ENCODE measurements at places on chromosomes 13 and 19.

GRCh38 chr13:39586151-39586550 lies 16.8 kb downstream of the LHFPL6 start:
- DNase-seq, result no peak

DNA sequence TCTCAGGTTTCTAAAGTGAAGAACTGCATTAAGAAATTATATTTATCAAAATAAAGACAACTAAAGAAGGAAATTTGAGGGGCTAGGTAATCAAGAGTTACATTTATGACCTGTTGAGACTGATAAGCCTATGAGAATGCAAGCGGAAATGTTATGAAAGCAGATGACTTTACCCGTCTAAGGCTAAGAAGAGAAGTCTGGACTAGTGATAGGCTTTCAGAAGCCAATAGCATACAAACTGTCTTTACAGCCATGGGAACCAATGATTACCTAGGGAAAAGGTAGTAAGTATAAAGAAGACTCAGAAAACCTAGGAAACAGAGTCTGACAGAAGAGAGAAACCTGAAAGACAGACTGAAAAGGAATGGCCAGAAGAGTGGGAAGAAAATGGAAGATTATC lies 11.2 kb downstream of the TSC22D1 start:
- no peak for DNase-seq

- DNase-seq, result no peak
These were observed 11.6 kb upstream of the ZNF536 start for GRCh38 chr19:30360376-30361106.

GRCh38 chr19:51809787-51810186 lies 14.8 kb downstream of the FPR3 start:
- no peak for DNase-seq

DNA sequence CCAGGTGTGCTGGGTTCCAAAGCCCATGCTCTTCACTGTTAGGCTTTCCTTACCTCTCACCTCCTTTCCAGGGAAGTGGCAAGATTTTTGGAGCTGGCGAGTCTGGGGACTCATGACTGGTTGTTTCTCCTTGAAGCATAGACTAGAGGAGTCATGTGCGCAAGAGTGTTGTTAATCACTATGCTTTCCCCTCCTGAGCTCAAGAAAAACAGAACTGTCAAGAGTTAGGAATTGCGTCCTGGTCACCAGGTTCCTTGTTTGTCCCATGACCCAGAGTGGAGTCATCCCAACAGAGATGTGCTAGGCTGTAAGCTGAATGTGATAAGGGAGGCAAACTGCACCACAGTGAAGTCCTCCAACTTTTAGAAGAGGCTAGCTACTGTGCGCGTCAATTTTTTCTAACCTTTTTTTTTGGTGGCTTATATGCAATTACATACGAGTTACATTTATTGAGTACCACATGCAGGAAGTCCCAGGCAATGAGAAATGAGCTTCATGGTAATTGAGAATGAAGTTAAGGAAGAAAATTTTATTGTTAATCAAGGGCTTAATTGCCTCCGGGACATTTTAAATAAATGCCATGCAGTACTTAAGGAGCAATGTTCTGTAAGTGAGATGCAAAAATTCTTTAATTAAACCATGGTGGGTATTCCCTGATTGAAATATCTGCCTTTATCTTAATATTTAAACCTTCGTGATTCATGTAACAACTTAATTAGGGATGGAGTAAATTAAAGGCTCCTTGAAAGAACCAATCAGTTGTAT lies 233.9 kb downstream of the ZIC5 start:
- no peak for DNase-seq

DNA sequence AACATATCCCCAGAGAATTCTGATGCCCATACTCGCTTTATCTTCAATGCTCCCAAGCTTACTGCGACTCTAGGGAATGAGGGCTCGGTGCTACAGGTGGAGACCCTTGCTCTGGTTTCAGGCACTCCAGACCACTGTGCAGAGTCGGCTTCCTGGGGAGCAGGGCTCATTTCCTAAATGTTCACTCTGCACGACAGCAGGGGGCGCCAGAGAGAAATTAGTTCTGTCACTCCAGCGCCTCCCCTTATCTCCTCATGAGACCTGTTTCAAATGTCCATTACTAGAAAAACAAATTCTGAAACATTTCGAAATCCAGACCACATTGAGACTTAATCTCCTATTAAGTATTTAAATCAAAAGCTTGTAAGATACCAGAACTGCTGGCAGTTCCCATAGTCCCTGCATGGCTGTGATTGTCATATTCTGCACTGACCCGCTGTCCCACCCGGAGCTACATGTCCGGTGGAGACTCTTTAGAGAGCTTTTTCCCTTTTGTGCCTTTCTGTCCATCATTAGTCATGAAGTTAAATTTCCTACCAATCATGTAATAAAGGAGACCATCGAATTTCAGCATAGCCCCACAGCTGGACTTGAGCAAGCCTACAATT lies 22.4 kb downstream of the EPSTI1 start:
- DNase-seq, result peak; percentile 79

- no peak for DNase-seq
These were observed 1.5 kb downstream of the PLEKHF1 start for GRCh38 chr19:29666578-29667386.

DNA sequence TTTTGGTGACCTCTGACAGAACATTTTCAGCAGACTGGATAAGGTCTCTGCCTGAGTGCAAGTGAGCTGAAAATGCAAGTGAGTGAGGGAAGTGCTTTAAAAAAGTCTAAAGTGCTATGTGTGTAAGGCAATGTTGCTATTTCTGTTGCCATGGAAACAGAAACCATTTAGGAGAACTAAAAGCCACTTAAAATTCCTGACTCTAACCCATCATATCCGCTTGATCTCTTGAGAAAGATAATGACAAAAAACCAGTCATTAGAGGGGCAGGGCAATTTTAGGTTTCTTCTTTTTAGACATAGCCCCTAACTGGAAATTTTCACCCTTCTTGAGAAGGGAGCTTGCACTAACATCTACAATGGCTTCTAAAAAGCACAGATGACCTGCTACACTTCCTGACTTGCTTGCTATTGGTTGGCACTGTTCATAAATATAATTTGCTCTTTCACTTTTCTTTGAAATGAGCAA lies at the start of gene CYSLTR2:
Gene CYSLTR2, plus strand, starts transcription at position 458 of the 468 bp plus-strand sequence. CDS start 52,889 bp downstream, outside the sequence.
- no peak for DNase-seq

DNA sequence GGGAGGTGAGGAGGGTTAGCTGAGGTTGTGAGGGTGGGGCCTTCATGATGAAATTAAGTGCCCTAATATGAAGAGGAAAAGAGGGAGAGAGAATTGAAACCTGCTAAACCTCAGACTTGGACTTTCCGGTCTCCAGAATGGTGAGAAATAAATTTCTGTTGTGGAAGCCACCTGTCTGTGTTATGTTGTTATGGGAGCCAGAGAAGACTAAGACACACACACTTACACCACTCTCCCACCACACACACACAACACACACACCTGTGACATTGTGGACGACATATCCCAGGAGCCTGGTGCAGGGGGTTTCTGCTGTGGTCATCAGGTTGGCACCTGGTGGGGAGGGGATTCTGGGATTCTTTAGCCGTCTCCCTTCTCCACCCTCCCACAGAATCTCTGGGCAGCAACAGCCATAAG lies 14.0 kb downstream of the KLK4 start:
- no peak for DNase-seq

DNA sequence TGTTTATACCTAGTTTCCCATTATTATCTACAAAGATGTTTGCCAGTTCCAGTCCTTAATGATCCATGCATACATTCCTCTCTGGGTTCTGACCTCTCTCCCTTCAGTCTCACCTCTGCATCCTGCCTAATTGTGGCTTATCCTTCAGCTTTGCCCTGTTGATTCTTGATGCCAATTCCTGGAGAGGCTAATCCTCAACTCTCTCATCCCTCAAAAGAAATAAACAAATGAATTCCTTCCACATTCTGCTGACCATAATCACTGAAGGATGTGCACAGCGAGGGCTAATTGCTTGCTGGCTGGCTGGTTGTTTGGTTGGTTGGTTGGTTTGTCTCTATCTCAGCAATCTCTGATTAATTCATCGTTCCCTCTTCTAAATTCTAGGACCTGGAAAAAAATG lies 113.8 kb downstream of the IRS2 start:
- DNase-seq, result no peak

DNA sequence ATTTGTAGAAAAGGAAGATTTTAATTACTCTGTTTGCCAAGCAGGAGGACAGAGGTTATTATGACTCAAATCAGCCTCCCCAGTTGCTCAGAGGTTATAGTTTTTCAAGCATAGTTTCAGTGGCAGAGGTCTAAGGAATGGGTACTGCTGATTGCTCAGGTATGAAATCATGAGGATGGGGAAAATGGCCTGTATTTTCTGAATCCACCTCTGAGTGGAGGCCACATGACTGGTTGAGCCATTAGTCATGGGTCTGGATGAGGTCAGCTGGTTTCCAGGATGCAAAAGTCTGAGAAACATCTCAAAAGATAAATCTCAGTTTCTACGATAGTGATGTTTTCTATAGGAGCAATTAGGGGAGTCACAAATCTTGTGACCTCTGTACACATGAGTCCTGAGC lies 62.8 kb upstream of the CEACAM8 start:
- no peak for DNase-seq

DNA sequence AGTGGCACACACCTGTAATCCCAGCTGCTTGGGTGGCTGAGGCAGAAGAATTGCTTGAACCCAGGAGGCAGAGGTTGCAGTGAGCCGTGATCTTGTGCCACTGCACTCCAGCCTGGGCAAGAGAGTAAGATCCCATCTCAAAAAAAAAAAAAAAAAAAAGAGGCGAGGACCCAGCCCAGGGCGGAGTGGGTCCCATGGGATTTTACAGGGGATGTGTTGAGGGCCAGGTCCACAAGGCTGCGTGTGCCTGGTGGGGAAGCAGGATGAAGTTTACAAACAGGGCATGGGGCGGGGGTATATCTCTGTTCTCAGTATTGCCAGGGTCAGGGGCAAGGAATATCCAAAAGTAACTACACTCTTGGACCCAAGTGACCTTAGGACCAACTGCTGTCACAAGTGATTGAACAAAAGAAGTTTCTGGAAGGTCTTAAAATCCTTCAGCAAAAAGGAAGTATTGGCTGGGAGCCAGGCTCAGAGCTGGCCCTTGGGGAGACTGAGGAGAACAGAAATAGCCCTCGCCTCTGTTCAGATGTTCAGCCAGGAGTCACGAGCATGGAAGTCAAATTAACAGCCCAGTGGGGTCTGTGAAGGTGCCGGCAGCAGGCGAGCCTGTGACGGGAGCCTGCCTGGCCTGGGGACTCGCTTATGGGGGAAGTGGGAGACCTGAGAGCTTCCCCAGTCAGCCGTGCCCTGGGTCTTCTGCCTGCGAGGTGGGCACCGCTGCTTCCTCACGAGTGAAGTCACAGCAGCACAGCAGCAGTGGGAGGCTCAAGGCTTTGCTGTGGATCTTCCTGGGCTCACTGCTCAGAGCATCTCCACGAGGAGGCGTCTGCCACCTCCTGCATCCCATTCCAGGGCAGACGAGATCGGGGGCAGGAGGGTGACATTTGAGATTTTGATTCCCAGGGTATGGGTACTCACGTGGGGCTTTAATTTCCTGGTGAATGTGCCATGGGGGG lies 6.4 kb downstream of the MYO9B start:
- no peak for DNase-seq

- no peak for DNase-seq
These were observed 62.4 kb downstream of the GPC6 start for GRCh38 chr13:93289053-93289452.

DNA sequence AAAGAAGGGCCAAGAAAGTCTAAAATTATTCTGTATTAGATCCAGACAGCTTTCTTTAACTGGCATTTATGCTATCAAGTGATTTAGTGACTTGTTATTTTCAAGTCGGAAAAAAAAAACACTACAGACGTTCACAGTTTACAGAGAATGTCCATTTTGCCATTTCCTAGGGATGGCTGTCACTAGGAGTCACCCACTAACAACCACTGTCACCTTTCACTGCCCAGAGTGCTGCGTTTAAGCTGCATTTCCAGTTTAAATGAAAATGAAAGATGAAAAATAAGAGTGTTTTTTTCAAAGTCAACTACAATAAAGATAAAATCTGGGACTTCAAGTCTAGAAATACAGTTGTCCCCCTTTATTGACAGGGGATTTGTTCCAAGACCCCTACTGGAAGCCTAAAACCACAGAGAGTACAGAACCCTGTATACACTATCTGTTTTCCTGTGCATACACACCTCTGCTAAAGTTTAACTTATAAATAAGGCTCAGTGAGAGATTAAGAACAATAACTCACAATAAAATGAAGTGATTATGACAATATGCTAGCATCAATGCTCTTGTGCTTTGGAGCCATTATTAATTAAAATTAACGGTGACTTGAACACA lies 112.5 kb downstream of the SACS start:
- DNase-seq, result no peak

DNA sequence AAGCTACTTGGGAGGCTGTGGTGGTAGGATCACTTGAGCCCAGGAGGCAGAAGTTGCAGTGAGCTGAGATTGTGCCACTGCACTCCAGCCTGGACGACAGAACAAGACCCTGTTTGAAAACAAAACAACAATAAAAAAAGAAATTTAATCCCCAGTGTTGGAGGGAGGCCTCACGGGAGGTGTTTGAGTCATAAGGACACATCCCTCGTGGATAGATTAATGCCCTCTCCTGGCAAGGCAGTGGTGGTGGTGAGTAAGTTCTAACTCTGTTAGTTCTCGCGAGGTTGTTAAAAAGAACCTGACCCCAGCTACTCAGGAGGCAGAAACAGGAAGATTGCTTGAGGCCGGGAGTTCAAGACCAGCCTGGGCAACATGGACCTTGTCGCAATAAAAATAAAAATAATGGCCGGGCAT lies 27.6 kb upstream of the SIN3B start:
- DNase-seq, result no peak

- DNase-seq, result no peak
These were observed 141.1 kb downstream of the GPC5 start for GRCh38 chr13:91539286-91540157.

- DNase-seq, result no peak
These were observed 8.2 kb upstream of the ZNF527 start for GRCh38 chr19:37362733-37363132.

DNA sequence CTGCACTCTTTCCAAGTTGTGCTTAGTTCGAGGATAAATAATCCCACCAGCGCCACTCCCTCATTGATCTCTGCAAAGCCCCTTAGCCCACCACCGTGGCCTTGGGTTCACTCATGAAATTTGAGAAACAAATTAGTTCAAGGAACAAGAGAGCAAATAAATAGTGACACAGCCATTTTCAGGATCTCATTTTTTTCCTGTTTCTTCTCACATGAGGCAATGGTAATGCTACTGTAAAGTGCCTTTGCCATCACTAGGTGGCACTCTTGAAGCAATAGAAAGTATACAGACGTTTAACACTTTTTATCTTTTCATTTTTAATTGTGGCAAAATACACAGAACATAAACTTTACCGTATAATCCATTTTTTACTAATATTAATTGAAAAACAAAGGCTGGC lies 76.8 kb upstream of the ZNF835 start:
- no peak for DNase-seq

DNA sequence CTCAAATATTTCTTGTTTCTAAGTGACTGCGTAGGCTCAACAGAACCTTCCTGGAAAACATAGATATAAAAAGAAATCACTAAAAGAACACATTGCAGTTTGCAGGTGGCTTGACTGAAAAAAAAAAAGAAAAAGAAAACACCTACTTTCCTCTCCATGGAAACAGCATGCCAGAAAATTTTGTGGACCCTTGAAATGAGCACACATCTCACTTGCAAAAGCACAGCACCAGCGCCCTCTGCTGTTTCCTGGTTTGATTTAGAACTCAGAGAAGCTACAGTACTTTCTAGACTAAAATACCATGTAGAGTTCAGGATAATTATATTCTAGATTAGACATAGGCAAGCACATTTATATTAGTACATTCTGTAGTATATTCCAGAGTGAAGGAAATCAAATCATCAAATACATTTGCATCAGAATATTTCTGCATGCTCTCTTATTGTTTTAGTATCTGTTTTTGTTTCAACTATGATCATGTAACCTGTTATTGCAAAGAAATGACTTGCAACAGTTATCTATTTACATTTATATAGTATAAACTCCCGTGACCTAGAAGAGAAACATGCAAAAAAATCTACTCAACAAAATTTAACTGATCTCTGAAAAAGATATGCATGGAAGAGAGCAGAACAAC lies 22.3 kb upstream of the XPO4 start:
- peak; percentile 37 for DNase-seq

All from activated T-helper 1 cell treated with anti-CD3 and anti-CD28 coated beads, Interleukin-2, amount 50 U/mL, for 16 hours (primary cell).